ENCODE measurements at places on chromosomes 12 and 14.

GRCh38 chr12:47082796-47083621 lies 3.2 kb upstream of the AMIGO2 start:
- DNase-seq, result no peak

DNA sequence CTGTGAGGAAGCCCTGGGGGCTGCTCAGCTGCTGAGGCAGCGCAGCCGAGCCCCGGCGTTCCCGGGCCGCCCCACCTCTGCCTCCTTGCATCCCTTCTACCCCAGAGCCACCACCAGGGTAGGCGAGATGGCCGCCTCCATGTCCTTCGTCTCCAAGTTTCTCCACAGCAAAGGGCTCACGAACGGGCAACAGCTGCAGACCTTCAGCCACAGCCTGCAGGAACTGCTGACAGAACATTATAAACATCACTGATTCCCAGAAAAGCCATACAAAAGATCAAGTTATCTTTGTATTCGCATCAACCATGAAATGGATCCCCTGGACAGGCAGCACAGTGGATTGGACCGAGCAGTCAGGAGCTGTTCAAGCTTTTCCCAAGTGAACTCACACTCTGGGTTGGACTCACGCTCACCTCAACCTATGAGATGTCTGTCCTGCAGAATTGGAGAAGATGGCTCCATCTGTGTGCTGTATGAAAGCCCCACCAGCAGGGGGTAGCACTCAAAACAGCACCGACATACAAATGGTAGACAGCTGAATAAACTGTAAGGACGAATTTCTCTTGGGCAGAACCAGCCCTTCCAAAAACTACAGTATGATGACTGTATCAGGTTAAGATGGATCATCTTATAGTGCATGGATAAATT lies 19.4 kb upstream of the A2M start:
- DNase-seq, result no peak

GRCh38 chr12:123550700-123551099 lies 17.2 kb upstream of the RILPL1 start:
- no peak for DNase-seq

- DNase-seq, result no peak
These were observed 39.0 kb downstream of the GPR68 start for GRCh38 chr14:91205459-91205858.

DNA sequence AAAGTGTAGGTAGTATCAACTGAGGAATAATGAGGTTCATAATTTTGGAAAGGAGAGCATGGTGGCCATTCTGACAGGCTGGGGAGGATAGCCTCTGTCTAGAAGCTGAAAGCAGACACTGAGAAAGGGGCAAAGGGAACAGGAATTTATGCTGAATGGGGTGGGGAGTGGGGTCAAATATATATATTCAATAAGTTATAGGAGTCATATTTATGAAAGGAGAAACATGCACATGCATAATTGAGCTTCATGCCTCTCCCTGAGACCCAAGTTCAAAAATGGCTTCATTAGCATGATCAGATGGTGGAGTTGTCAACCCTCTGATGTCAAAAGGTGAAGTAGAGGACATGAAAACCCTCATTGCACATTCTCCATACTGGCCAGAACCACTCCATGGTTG lies 33.9 kb upstream of the ARID2 start:
- DNase-seq, result no peak

- DNase-seq, result no peak
These were observed 121.5 kb upstream of the CPM start for GRCh38 chr12:69054343-69055056.

DNA sequence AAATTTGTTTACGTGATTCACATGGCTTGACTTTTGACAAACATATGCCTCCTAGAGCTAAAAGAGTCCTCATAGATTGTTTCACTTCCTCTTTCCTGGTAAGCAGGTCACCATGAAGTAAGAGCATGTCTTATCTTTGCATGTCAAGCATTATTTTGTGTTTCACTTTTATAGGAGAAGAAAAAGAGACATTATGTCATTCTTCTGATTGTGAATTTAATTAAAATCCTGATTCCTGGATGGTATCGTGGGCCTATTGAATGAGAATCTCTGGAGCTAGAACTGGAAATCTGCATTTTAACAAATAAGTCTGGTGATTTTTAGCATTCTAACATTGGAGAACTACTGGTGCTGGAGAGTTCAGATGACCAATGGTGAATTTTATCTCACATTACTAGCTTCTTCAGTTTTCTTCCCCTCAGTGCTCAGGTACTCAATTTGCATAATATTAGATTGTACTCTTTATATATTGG lies 218.6 kb upstream of the ATP2B1 start:
- DNase-seq, result no peak

DNA sequence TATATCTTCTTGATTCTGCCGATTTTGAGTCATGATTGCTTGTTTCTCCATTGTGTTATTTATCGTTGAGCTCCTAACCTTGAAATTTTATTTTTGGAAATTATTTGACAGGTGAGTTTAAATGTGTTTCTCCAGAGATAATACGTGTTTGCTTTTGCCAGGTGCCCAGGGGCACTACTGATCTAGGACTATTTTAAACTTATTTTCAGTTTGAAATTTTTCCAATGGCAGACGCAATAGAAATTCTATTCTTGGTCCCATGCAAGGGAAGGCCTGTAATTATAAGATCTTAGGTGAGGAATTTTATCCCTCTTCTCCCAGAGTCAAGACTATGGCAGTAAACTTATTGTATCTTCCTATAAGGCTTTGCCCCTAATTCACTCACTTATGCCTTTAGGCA lies 252.8 kb downstream of the AEBP2 start:
- DNase-seq, result no peak

DNA sequence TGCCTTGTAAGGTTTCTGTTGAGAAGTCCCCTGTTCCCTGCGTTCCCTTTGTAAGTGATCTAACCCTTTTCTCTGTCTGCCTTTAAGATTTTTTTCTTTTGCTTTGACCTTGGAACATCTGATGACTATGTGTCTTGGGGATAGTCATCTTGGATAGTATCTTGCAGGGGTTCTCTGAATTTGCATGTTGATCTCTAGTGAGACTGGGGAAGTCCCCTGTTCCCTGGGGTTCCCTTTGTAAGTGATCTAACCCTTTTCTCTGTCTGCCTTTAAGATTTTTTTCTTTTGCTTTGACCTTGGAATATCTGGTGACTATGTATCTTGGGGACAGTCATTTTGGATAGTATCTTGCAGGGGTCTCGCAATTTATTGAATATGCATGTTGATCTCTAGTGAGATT lies 38.2 kb upstream of the TMX1 start:
- no peak for DNase-seq

- DNase-seq, result no peak
These were observed 1598.0 kb upstream of the TMEM132C start for GRCh38 chr12:126668961-126669360.

DNA sequence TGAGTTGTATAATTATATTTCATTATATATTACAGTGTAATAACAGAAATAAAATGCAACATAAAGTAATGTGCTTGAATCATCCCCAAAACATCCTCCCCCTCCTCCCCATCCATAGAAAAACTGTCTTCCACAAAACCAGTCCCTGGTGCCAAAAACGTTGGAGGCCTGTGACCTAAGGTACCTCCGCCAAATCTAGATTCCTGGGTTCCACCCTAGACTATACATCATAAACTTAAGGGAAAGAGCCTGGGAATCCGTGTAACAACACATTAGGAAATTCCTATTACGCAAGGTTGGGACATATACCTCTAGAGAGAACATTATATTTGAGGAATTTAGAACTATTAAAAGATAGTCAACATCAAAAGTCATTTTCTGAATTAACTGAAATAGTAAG lies 38.0 kb downstream of the SPPL3 start:
- DNase-seq, result no peak

- no peak for DNase-seq
These were observed 7.2 kb upstream of the RACGAP1 start for GRCh38 chr12:50032515-50032853.

Measured in effector memory CD4-positive, alpha-beta T cell (primary cell).